Ovary (tissue), 10 donors: ENCODE measurements at places on chromosomes 12 and 14. TPM values are rescaled to one million over a fixed set of nuclear protein-coding genes. Genes with fewer than 3 reads are reported as not detected.

- H3K4me3 ChIP-seq, result no peak overlapping the region
- H3K27ac ChIP-seq, result no peak overlapping the region
- H3K27me3 ChIP-seq, result no peaks in the 10 kb centered on the region
- DNase-seq, result no peak
- no peaks in the 10 kb centered on the region for H3K36me3 ChIP-seq
- H3K4me1 ChIP-seq, result peaks cover 17% of the 10 kb centered on the region
Observed at GRCh38 chr12:25970082-25970481, 11.6 kb downstream of the RASSF8 start.

DNA sequence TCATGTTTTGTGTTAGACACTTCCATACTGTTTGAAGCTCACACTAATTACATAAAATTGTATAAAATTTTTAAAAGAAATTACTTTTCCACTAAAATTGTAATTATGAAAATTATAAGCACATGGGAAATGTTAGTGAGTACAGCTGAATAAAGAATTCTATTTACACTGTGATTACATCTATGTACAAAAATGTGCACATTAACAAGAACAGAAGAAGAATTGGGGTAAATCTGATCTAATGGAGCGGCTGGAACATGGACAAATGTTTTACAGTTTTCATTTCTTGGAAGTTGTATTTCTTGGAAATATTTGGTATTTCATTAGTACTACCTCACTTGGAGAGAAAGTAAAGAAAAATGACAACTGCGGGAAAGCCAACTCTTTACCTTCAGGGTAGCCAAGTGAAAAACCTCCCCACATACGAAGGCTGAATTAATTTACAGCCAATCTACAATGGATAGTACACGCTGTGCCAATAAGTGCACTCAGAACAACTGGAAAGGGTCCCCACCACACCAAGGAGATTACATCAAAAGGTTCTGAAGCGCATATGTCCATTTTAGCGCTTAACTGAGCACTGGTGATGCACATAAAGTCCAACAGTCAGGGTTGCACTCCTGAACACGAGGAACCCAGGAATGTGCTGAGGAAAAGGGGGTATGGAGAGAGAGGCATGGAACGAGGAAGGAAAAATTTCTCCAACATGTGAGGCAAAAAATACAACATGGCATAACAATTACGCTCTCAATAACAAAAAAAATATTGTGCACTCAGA, 17.5 kb downstream of the MED13L start:
- no peaks in the 10 kb centered on the region for H3K27me3 ChIP-seq
- H3K36me3 ChIP-seq, result no peaks in the 10 kb centered on the region
- no peak for DNase-seq
- no peak overlapping the region for H3K27ac ChIP-seq
- H3K4me1 ChIP-seq, result peaks cover 21% of the 10 kb centered on the region

GRCh38 chr12:119683413-119683812, 15.5 kb downstream of the PRKAB1 start:
- H3K4me1 ChIP-seq, result peaks cover 7% of the 10 kb centered on the region
- H3K27ac ChIP-seq, result no peak overlapping the region
- H3K4me3 ChIP-seq, result no peak overlapping the region
- no peaks in the 10 kb centered on the region for H3K27me3 ChIP-seq
- H3K36me3 ChIP-seq, result no peaks in the 10 kb centered on the region

GRCh38 chr12:86735072-86735471, 478.9 kb upstream of the MGAT4C start:
- DNase-seq, result no peak
- H3K27ac ChIP-seq, result no peak overlapping the region
- H3K27me3 ChIP-seq, result peaks cover 2% of the 10 kb centered on the region
- no peak overlapping the region for H3K4me3 ChIP-seq
- no peaks in the 10 kb centered on the region for H3K36me3 ChIP-seq

DNA sequence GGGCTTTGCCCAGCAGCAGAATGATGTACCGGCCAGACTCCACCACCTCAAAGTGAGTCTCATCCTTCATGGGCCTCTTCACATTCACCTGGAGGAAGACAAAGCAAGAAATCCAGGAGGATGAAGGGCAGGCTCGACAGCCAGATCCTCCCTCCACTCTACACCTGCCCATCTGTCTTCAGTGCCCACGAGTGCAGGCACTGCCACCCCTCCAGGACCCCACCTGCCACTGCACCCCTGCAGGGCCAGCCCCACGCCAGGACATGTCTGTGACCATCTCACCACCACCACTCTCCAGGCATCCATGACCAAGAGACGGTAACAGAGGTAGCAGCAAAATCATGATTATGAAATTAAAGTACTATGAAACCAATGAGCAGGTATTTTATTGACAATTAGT, 84.3 kb upstream of the ANO2 start:
- H3K36me3 ChIP-seq, result no peaks in the 10 kb centered on the region
- no peak for DNase-seq
- H3K4me3 ChIP-seq, result no peak overlapping the region
- no peaks in the 10 kb centered on the region for H3K27me3 ChIP-seq
- H3K4me1 ChIP-seq, result no peaks in the 10 kb centered on the region
- H3K27ac ChIP-seq, result no peak overlapping the region

DNA sequence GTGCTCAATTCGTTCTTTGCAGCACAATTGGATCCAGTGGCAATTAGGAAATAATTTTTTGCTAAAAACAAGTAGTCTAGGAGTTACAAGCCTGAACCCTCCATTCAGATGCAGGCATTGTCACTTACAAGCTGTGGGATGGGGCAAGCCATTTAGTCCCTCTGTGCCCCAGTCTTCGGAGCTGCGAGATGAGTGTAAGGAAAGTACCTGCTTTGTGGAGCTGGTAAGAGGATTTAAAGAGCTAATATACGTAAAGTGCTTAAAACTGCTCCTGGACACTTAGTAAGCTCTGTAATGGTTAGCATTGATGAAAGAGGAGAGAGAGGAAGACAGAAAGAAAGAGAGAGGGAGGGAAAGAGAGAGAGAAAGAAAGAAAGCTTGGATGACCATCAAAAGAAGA, 112.5 kb downstream of the LGMN start:
- no peaks in the 10 kb centered on the region for H3K36me3 ChIP-seq
- no peak for DNase-seq
- no peaks in the 10 kb centered on the region for H3K4me1 ChIP-seq
- no peaks in the 10 kb centered on the region for H3K27me3 ChIP-seq
- H3K27ac ChIP-seq, result no peak overlapping the region
- H3K4me3 ChIP-seq, result no peak overlapping the region

- no peaks in the 10 kb centered on the region for H3K27me3 ChIP-seq
- no peak for DNase-seq
- peaks cover 3% of the 10 kb centered on the region for H3K4me1 ChIP-seq
- H3K27ac ChIP-seq, result no peak overlapping the region
- no peaks in the 10 kb centered on the region for H3K36me3 ChIP-seq
Observed at GRCh38 chr14:75242546-75243273, 35.9 kb upstream of the FOS start.

DNA sequence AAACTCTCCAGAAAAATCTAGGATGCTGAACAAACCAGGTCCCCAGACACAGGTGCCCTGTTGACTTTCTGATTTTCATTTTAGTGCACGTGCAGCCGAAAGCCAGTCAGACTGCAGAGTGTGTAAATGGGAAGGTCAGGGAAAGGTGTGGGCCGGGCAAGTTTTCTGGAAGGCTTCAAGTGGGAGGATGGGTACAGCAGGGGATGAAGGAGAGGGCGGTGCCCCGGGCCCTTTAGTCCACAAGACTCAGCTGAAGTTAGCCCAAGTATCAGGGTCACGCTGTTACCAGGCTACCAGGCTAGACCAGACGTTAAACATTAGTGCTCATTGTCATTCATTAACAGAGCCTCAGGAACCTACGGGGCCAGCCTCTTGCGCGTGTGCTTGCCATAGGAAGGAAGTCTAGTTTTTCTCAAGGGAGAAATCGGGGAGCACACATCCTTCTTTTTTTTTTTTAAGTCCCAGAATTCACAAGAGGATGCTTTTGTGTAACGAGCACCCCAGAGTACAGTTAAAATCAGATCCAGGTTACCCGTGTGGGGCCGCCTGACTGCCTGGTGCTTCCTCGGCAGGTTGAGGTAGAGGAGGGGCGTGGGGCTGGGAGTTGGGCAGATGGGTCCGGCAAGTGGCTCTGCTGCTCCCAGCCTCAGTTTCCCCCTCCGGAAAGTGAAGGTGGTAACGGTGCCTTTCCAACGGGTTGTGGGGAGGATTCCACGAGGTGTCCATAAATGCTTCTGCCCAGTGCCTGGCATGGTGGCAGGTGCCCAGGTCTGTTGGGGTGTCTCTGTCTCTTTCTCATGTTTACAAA, 19.1 kb downstream of the BCL7A start:
- H3K27me3 ChIP-seq, result no peaks in the 10 kb centered on the region
- H3K4me1 ChIP-seq, result no peaks in the 10 kb centered on the region
- DNase-seq, result no peak
- no peaks in the 10 kb centered on the region for H3K36me3 ChIP-seq
- H3K4me3 ChIP-seq, result no peak overlapping the region

DNA sequence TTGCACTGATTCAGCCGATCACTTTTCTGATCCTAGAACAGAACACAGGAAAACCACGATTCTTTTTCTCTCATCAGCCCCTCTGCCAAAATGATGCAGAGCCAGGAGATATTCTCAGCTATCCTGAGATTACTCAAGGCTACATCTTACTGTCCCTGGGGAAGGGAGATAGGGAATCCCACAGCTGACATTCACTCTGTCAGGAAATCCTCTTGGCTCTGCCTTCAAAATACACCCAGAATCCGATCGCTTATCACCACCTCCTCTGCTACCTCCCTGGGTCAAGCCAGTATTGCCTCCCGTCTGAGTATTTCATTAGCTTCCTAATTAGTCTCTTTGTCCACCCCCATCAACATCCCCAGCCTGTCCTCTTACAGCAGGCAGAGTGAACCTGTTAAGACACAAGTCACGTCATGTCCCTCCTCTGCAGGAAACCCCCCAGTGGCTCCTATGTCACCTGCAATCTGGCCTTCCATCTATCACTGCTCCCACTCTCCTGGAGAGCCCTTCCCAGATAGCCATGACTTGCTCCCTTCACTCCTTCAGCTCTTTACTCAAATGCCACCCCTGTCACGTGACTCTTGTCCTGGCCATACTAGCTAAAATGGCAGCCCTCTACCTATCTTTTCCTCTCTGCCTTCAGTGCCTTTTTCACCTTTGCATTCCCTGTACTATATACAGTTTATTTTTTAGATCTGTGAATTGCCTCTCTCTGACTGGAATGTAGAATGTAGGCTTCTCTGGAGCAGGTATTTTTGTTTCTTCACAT, 70.3 kb downstream of the GALNT4 start:
- no peak overlapping the region for H3K4me3 ChIP-seq
- DNase-seq, result no peak
- H3K27ac ChIP-seq, result no peak overlapping the region
- no peaks in the 10 kb centered on the region for H3K36me3 ChIP-seq
- peaks cover 7% of the 10 kb centered on the region for H3K4me1 ChIP-seq
- no peaks in the 10 kb centered on the region for H3K27me3 ChIP-seq

GRCh38 chr14:26741711-26742212, 143.9 kb upstream of the NOVA1 start:
- DNase-seq, result no peak
- no peaks in the 10 kb centered on the region for H3K4me1 ChIP-seq
- no peaks in the 10 kb centered on the region for H3K36me3 ChIP-seq
- H3K4me3 ChIP-seq, result no peak overlapping the region

GRCh38 chr14:22748206-22748605, 18.3 kb upstream of the OXA1L start:
- H3K36me3 ChIP-seq, result no peaks in the 10 kb centered on the region
- no peaks in the 10 kb centered on the region for H3K4me1 ChIP-seq
- H3K27ac ChIP-seq, result no peak overlapping the region
- no peak for DNase-seq

- no peak for DNase-seq
- no peak overlapping the region for H3K27ac ChIP-seq
- no peaks in the 10 kb centered on the region for H3K4me1 ChIP-seq
- H3K36me3 ChIP-seq, result no peaks in the 10 kb centered on the region
- no peak overlapping the region for H3K4me3 ChIP-seq
- no peaks in the 10 kb centered on the region for H3K27me3 ChIP-seq
Observed at GRCh38 chr14:104597576-104597975, 7.0 kb downstream of the TMEM179 start.

DEGS2 gene
- 3.4 TPM for total RNA-seq

ANKS1B gene
- 14.9 TPM for total RNA-seq

SAMD15 gene
- 1.4 TPM for total RNA-seq

CLECL1 gene
- not detected for total RNA-seq

MIP gene
- total RNA-seq, result not detected

RNASE8 gene
- total RNA-seq, result not detected

TOMM20L gene
- not detected for total RNA-seq

IL22 gene
- not detected for total RNA-seq

KRT6C gene
- not detected for total RNA-seq
